ENCODE measurements at places on chromosomes 4 and X.

- no peak for DNase-seq
Observed at GRCh38 chr4:78984593-78984992, 45.4 kb upstream of the PAQR3 start.

DNA sequence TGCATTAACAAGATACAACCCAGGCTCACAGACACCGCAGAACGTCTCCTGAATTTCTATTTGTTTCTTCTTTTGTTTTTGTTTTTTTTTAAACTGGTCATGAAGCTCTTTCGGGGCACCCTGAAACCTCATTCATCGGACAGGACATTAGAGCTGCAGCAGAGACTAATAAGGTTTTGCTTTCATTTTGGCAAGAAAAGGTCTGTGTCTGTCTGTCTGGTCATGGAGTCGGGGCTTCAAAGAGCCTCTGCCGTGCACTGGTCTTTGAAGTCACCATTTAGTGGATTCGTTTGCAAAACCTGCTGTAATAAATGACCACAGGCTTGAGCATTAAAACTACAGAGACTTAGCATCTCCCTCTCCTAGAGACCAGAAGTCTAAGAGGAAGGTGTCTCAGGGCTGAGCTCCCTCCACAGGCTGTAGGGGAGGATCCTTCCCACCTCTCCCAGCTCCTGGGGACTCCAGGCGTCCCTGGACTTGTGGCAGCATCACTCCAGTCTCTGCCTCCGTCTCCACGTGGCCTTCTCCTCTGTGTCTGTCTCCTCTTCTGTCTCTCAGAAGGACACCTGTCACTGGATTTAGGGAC lies 247.5 kb downstream of the CRLF2 start:
- no peak for DNase-seq

GRCh38 chr4:153204728-153205648 lies 745 bp downstream of the TRIM2 start:
- no peak for DNase-seq

- DNase-seq, result no peak
Observed at GRCh38 chr4:124499261-124499660, 213.3 kb downstream of the ANKRD50 start.

DNA sequence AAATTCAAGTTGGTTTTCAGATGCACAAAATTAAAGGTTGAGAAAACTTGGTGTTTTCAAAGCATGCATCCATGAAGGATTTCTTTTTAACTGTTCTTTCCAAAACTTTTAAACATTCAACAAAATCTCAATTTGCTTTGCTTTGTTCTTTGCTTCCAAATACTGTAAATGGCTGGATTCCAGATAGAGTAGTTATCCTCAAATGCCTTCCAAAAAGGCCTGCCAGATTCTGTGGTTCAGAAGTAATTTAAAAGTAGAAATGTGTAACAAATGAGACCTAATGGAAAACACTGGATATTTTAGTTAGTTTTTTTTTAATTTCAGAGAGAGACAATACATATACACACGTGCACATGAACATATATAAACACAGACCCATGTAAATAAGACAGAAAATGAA lies 97.3 kb downstream of the NR3C2 start:
- no peak for DNase-seq

DNA sequence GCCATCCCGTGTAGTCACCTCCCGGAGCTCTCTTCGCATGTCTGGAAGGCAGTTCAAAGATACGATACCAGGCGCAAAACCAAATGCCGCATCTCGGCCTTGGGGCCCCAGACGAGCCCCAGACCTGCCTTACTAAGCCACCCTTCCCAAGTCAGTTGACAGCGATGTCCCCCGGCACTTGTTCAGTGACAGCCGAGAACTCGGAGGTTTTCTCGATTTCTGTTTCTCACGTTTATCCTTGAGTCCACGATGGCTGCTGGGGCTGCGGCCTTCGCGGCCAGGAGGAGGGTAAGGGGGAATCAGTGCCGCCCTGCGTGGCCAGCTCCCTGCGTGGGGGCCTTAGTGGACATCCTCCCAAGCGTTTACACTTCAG lies 7.3 kb downstream of the MAEA start:
- DNase-seq, result no peak

DNA sequence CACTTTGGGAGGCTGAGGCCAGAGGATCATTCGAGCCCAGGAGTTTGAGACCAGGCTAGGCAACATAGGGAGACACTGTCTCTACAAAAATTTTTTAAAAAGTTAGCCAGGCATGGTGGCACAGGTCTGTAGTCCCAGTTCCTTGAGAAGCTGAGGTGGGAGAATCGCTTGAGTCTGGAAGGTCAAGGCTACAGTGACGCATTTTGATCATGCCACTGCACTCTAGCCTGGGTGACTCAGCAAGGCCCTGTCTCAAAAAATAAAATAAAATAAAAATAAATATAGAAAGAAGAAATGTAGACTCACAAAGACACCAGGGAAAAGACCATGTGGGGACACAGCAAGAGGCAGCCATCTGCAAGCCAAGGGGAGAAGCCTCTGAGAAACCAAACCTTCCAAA lies 42.3 kb upstream of the SLC7A3 start:
- no peak for DNase-seq

DNA sequence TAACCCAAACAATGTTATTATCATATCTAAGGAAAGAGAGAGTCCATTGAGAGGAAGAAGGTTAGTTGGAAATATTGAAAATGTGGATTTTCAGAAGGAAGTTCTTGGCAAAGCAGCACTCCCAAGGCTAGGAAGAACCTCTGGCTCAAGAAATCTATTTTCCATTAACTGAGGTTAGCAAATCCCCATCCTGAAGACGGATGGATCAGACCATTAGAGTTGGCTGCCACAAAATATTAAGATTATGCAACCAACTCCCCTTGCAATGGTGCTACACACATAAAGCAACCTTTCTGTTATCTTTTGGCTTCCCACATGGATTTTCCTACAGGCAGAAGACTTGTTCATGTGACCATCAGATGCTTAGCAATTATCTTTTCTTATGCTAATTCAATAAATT lies 96.3 kb downstream of the COL4A6 start:
- no peak for DNase-seq

GRCh38 chr4:158903472-158904043 lies 134.7 kb downstream of the FNIP2 start:
- no peak for DNase-seq

Data from GOT3 (cell line).